MM.1S (cell line): ENCODE measurements at places on chromosomes 13 and 19.

DNA sequence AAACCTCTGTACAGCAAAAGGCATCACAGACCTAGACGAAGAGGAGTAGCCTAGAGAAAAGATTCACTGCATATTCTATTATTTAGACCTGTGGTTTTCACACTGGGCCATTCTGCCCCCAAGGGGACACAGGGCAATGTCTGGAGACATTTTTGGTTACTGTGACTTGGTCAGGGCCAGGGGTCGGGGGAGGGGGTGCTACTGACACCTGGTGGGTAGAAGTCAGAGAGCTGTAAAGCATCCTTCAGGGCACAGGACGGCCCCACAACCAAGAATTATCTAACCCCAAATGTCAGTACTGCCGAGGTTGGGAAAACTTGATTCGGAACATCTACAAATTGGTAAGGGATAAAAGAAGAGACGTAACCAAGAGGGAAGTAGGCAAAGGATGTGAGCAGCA, 11.3 kb downstream of the ELAVL1 start:
- no peak for DNase-seq

- peak; percentile 83 for DNase-seq
Observed at GRCh38 chr19:4369888-4370260, 26.5 kb downstream of the MPND start.

DNA sequence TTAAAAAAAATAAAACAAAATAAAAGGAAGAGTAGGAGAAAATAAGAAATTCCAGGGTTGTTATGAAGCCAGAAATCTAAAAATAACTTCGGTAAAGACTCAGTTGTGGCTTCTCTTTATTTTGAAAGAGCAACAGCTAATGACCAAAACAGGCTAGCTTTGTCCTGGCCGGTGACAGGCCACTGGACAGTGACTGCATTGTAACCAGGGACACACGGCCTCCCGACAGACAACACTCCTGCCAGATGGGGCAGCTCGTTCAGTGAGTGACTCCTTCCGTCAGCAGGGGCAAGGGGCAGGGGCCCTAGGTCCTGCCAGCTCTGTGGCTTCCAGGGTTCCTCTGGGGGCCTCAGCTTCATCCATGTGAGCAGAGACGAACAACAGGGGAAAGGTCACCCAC, 173.4 kb downstream of the KATNAL1 start:
- DNase-seq = no peak

DNA sequence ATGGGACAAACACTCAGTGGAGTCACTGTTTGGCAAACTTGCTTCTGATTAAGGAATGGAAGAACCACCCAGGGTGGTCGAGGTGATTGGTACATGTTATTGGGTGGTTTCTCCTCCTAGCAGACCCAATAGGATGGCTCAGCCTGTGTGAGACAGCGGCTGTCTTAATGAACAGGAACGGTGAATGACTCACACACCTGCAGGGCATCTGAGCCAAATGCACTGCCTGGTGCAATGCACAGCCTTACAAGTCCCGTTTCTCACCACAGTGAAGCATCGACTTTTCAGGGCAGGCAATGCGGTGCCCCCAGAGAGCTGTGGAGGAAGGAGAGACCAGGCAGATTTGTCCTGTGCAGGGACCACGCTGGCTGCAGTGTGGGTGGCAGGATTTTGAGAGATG, 238.5 kb downstream of the FGF9 start:
- no peak for DNase-seq

- no peak for DNase-seq
Observed at GRCh38 chr13:45715351-45715750, 13.2 kb downstream of the CBY2 start.

DNA sequence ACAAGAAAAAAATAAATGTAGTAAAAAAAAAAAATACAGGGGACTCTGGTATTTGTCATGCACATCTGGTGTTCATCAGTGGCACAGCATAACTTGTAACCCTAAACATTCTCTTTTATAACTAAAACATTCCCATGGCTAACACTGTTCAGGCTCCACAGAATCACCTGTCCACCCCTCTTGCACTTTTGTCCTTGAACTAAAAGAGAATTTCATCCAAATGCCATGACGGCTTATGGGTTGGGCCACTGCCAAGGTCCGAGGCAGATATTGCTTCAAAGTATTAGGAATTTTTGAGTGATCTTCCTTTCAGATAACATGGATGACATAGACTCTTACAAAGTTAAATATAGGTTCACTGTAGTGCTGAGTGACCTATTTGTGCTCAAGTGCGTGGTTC, 25.7 kb upstream of the SERP2 start:
- no peak for DNase-seq
